Right cardiac atrium (tissue), 5 donors: ENCODE measurements at places on chromosomes 6 and 20.

DNA sequence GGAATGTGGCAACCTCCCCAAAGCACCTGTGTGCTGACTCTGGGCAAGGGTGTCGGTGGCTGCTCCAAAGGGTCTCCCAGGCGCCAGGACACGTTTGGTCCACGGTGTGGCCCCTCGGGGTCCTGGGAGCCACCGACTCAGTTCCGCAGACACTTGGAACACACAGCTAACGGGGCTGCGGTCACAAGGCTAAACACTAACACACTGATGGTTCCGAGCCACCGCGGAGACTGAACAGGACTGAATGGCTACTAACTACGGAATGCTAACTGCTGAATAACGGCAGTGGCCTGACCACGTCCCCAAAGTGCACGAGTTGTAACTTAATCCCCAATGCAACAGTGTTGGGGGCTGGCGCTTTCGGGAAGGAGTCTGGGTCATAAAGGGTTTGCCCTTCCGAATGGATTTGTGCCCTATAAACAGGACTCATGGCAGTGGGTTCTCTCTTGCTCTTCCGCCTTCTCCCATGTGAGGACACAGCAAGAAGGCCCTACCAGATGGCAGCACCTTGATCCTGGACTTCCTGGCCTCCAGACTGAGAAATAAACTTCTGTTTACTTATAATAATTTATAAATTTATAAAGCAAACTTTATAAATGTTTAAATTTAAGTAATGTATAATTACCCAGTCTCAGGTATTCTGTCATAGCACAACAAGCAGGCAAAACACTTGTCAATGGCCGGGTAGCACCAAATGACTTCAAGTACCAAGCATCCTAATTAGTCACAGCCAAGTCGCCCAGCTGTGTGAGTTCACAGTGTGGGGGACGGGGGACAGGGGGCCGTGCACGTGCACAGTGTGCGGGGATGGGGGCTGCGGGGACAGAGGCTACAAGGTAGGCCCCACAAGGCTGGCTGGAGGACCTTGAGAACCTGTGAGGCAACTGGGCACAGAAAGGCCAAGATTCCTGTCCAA lies 2.3 kb upstream of the EEF1A2 start:
- peak; percentile 41 for DNase-seq

- DNase-seq = no peak
Observed at GRCh38 chr6:153959276-153959675, 79.8 kb upstream of the OPRM1 start.

DNA sequence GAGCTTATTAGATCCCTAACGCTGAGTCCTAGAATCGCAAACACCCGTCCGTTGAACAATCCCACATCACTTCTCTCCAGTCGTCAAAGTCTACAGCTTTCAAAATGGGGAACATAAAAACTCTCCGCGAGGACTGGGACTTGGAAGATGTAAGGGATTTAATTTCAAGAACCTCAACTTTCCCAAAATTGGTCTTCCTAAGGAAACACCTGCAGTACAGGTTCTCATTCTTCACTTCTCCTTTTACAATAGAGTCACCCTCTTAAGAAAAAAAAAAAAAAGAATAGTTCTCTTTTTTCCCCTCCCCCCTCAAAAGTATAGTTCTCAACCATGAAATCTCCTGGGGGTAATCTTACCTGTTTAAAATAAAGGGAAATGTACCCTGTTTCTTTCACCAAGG lies 6.6 kb upstream of the ZBTB22 start:
- DNase-seq = no peak

DNA sequence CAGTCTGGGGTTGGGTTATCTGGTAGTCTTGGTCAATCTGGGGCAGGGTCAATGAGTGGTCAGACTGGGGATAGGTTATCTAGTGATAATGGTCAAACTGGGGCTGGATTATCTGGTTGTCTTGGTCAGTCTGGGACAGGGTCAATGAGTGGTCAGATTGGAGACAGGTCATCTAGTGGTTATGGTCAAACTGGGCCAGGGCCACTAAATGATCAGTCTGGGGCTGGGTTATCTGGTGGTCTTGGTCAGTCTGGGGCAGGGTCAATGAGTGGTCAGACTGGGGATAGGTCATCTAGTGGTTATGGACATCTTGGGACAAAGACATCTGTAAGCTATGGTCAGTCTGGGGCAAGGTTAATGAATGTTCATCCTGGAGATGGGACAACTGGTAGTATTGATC lies 28.5 kb upstream of the BPIFA2 start:
- DNase-seq = no peak

DNA sequence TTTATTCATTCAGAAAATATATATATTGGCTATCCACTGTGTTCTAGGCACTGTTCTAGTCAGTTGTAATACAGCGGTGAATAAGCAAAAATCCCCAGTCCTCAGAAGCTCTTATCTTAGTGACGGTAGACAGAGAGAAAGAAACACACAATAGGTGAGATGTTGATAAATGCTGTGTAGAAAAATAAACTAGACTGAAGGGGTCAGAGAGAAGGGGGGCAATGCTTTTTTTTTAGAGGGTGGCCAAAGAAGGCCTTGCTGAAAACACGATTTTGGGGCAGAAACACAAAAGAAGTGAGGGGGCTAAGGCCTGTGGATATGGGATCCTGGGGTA lies 68.0 kb upstream of the MBOAT1 start:
- no peak for DNase-seq

DNA sequence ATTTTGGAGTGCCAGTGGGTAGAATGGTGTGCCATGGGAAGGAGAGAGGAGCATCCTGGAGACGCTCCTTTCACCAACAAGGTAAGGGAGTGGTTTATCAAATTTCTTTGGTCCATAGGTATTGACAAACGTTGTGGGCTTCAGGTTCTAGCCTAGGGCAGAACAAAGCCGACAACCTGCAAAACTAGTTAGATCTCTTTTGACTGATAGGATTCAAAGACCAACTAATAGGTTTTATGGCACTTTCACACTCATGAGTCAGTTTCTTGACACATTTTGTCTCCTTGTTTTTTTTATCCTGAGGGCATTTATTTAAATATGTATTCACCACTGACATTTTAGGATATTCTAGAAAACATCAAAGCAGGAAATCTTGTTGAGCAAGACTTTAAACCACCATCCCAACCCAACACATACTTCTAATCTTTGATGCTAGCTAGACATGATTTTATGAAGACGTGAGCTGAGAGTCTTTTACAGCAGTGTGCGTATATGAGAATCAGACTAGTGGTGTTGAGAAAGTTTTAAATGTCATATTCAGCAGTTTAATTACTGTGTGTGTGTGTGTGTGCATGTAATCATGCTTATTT lies 370.4 kb upstream of the HSF2 start:
- DNase-seq = no peak

DNA sequence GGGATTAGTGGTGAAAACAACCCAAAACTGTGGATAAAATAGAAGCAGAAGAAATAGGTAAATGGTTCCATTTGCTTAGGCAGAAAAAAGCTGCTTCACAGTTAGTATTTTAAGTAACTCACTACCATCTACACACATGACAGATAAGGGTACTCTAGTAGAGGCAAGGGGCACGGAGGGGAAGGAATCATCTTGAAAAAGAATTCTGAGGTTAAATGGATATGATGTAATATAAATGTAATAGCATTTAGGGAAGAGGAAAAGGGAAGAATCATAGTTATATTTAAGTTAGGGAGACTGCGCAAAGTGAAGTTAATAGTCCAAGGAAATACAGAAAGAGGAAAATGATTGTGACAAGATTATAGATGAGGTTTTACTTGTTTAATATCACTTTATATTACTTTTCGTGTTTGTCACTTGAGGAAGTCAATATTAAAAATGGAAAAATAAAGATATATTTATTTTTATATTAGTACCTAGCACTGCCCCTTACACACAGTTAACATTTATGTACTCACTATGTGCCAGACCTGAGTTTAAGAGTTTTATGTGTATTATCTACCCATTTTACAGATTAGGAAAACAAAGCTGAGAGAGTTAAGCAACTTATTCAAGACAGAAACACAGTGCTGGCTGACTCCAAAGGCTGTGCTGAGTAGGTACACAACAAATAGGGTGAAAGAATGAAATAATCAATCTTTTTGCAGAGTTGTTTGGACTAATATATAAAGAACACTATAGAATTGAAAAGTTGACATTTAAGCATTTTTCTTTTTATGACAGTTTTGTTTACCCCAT lies 128.1 kb downstream of the REV3L start:
- DNase-seq = no peak

DNA sequence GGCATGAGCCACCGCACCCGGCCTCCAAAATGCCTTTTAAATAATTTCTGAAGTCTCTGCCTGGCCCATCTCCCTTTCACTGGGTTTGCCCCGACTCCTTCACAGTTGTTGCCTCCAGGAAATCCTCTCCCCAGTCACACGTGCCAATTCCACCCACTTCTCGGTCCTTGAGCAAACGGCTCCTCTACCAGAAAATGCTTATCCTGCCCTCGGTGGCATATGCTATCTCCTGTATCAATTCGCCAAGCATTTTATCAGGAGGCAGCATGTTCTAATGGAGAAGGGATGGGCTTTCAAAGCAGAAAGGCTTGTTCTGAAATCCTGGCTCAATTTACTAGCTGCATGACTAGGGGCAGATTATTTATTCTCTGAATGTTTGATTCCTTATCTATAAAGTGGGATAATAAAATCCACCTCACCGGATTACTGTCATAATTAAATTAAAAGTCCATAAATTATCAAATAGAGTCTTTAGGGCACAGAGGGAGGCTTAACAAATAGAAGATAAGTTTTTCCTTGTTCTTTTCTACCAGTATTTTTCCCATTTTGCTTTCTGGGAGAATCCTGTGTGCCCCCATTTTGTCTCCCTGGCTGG lies 66.3 kb downstream of the PPP1R3G start:
- DNase-seq = no peak

- DNase-seq = no peak
Observed at GRCh38 chr6:4362326-4362725, 227.0 kb upstream of the ECI2 start.

DNA sequence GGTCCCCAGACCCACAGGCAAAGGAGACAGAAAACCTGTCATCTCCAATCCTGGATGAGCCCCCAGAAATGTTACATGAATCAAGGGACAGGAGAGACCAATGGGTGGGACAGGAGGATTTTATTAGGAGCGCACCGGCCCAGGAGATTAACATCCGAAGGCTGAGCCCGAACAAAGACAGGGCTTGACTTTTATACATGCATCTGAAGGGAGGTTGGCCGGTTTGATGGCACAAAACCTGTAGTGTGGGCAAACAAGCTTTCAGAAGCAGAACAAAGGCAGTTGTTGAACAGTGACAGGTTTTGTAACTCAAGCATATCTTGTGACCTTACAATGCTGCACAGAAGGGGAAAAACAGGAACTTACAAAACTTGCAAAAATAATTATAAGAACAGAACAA lies 83.9 kb upstream of the GPR6 start:
- DNase-seq = no peak

GRCh38 chr6:15426901-15427300 lies 181.0 kb downstream of the JARID2 start:
- no peak for DNase-seq

- DNase-seq = no peak
Observed at GRCh38 chr6:98843271-98844243, 9.2 kb downstream of the POU3F2 start.

DNA sequence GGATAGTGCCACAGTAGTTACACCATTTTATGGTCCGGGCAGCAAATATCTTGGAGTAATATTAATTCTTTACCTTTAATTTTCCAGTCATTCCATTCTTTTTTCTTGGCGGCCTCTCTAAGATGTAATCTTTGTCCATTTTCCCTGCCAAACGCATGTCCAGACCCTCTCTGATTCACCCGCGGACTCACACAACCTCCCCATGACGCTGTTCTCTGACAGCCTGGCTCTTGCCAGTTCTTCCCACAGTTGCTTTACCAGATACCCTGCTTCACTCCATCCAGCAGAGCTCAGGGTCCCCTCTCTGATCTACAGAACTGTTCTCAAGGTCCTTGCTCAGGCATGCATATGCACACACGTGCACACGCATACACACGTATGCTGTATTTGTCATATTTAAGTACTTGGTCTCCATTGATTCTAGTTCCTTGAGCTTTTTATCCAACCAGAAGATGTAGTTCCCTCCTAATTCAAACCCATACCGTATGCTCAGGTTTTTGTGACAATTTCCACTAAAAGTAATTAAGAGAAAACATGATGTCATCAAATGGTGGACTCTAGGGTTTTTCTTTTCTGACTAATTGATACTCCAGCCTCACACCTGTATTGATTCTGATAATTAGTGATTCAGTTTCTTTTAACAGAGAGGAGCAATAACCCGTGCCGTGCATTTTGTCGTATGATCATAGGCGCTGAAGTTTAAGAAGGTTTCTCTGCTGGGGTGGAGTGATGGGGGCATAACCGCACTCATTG lies 10.0 kb downstream of the BPHL start:
- no peak for DNase-seq

DNA sequence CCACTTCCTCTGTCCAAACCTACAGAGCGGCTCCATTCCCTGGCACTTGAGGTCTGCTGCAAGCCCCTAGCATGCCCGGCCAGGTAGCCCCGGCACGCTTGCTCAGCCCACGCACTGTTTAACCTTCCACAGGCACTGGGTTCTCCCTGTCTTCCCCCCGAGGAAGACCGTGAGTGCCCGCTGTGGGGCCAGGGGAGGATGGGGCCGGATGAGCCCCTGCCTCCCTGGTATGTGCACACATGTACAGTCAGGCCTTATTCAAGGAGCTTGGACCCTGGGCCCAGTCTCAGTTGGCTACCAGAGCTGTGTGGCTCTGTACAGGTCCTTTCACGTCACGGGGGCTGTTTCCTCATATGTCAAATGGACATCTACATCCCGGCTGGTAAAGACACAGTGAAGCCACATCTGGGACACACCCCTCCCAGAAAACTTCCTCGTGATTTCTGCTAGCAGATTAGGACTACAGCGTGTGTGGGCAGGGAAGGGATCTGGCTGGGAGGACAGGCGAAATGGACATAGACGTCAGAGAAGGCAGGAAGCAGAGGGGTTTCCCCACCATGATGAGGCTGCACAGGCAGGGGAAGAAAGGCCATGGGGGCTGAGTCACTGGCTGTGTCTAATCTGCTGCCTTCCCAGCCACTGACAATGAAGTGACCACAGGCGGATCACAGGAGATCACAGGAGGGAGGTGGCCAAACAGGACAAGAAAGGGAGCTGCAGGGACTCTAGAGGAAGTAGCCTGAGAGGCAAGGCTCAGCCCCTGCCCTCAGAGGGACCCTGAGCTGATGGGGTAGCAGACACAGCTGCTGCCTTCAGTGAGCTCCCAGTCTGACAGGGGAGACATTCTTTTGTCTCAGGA lies 62.9 kb downstream of the MRPL14 start:
- DNase-seq = peak; percentile 67

GRCh38 chr20:51096582-51097267 lies 73.8 kb upstream of the KCNG1 start:
- DNase-seq = no peak

GRCh38 chr6:2478200-2478599 lies 232.8 kb upstream of the GMDS start:
- peak; percentile 69 for DNase-seq
